ENCODE measurements at places on chromosomes 1 and 21. TPM values are rescaled to one million over a fixed set of nuclear protein-coding genes. Genes with fewer than 3 reads are reported as not detected.

IL24 gene
- total RNA-seq: under 0.01 TPM

C4BPA gene
- total RNA-seq: not detected

WNT9A gene
- total RNA-seq: 1.2 TPM

SPSB1 gene
- 2.9 TPM for total RNA-seq

NGF gene
- total RNA-seq: 0.82 TPM

COL11A1 gene
- 20.0 TPM for total RNA-seq

TBX15 gene
- total RNA-seq: 0.82 TPM

GPR3 gene
- 0.41 TPM for total RNA-seq

GALE gene
- 26.1 TPM for total RNA-seq

LPAR3 gene
- total RNA-seq: 0.82 TPM

CD84 gene
- 1.6 TPM for total RNA-seq

MRPL9 gene
- total RNA-seq: 73.4 TPM

VWA5B1 gene
- under 0.01 TPM for total RNA-seq

SUMO3 gene
- total RNA-seq: 63.2 TPM

OR2L5 gene
- total RNA-seq: 0.41 TPM

COL24A1 gene
- total RNA-seq: 1.6 TPM

SPATA21 gene
- not detected for total RNA-seq

PLCH2 gene
- 9.0 TPM for total RNA-seq

GPR25 gene
- not detected for total RNA-seq

Data from frontal cortex (tissue), 4 donors.